ENCODE measurements at places on chromosomes 5 and 9.

- DNase-seq, result no peak
Measured at GRCh38 chr9:6304232-6304631, 23.9 kb upstream of the TPD52L3 start.

DNA sequence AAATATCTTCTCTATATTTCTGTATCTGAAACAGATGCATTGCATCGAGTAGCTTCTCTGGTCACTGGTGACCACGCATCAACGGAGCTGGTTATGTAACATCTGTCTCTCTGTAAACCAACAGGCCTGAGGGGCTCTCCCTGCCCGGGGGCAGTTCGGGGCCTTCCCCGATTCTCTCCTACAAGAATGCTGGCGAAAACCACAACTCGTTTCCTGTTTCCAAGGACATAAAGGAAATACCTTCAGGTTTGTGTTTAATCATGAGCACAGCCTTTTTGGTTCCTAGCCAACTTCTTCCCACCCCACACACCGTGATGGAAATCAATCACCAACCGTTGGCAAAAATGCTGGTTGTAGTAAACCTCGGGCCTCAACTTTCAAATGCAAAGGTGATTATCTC, 25.1 kb downstream of the GDNF start:
- no peak for DNase-seq

- no peak for DNase-seq
Measured at GRCh38 chr5:100818340-100818739, 84.7 kb downstream of the ST8SIA4 start.

DNA sequence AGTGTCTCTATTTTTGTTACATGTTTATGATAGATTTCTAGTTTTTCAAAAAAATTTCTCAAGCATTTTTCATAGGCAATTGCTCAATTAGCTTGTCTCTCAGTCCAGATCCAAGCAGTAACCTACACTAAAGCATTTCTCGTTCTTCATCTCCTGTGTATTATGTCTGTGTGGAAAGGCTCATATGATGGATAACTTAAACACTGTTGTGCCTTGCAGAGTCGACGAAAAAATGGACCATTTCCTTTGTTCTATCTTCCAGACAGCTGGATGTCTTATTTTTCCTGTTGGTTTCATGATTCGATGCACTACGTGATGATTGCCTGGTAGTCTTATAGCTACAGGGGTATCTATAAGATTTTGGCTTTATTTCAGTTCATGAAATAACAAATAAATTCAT, 347.8 kb downstream of the TRPM3 start:
- DNase-seq, result no peak

DNA sequence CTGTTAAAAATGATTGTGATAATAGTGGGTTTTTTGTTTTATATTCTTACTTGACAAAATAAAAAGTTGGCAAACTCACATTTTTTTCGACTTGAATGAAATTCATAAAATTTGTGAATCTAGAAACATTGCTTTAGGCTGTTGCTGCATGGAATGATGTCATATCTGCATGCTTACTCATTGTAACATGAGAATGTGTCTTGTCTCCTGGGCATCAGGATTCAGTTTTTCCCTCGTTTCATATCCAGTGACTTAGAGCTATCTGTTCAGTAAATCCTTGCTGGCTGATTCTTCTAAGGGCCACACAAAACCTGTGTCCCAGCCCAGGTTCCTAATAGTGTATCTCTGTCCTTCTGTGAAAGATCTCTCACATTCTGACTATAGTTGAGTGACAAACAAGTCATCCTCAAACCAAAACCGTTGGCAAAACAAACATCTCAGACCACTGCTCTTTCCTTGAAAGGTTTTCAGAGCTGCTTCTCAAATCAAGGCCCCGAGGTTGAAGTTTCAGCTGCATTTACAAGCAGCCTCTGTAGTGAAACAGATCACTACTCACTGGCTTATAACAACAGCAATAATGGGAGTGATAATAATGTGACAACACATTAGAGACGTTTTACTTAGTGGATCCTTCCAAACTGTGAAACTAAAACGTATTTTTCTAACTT, 95.0 kb downstream of the NPR3 start:
- DNase-seq, result no peak

DNA sequence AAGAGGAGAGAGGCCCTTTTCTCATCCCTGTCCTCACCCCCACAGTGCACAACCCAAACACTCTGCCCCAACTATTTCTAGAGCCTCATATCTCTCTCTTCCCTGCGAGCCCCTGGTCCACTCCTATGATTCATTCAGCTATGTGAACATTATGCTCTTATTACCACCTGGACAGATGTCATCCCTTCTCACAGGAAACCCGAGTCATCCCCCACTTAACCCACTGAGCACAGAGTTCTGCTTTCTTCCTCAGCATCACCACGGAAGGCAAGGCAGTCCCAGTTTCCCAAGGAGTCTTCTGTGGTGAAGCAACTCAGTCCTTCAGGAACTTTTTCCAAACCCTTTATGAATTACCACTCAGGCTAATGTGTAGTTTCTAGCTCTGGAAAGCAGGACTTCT, 1.3 kb downstream of the DNAI1 start:
- no peak for DNase-seq

DNA sequence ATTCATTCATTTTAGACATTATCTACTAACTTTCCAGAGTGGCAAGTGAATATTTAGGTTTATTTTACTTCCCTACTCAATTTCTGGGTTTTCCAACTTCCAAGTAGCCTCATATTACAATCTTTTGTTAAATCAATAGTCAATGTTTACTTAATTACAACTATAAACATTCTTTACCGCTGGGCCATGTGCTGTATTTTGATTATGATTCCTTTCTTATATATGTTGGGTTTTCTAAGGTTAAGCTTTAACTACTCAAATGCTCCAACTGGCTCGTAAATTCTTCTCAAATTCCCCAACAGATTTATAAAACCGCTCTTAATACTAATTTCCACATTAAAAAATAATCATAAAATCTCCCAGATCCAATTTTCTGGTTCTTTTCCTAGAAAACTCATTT, 110.1 kb upstream of the ABCA1 start:
- DNase-seq, result no peak

- no peak for DNase-seq
Measured at GRCh38 chr5:77022511-77023417, 7.4 kb upstream of the AGGF1 start.

- DNase-seq, result no peak
Measured at GRCh38 chr5:111432883-111433536, 79.3 kb downstream of the STARD4 start.

Measured in stimulated activated CD8-positive, alpha-beta memory T cell treated with anti-CD3 and anti-CD28 coated beads, Interleukin-4, amount 100 ng/mL, for 1 hour (primary cell).